ENCODE measurements at places on chromosomes 5 and 9.
A peak's percentile ranks its signal among the peaks of the same experiment; 100 is the strongest.

DNA sequence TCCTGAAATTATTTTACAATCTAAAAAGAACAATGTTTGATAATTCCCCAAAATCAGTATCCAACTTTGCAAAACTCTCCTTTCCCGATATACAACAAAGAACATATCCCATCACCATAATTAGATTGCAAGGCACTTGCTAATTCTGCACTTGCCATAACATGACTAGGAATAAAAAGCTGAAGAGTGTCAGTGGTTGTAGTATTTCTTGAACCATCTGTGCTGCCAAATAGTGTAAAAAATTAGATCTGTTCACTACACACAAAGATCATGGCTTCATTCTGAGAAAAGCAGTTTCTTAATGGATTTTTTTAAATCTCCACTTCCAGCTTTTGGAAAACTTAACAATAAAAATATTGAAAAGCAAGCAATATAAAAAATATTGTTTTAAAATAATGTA is 259.5 kb upstream of the FAM174A start:
- DNase-seq = no peak

- no peak for DNase-seq
Measured at GRCh38 chr5:138700581-138701362, 52.5 kb upstream of the CTNNA1 start.

DNA sequence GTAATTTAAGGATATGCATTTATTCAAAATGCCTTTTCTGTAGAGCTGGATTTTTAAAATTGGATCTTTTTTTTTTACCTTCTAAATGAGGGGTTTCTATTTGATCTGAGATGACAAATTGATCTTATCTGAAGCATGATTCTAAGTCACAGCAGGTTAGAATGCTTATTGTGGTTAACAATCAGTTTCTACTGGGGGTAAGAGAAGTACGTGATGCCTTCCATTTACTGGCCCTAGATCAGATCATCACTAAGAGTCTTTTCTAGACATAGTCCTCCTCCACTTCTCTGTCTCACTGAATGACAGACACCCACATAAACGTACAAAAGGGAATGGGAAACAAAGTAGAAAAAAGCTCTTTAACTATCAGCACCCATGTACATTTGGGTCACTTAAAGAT is 231.9 kb downstream of the DMAC1 start:
- no peak for DNase-seq

GRCh38 chr9:133125941-133126696 is 5.1 kb upstream of the RALGDS start:
- DNase-seq = peak; percentile 59

GRCh38 chr9:69554945-69555344 is 117.2 kb downstream of the APBA1 start:
- no peak for DNase-seq

DNA sequence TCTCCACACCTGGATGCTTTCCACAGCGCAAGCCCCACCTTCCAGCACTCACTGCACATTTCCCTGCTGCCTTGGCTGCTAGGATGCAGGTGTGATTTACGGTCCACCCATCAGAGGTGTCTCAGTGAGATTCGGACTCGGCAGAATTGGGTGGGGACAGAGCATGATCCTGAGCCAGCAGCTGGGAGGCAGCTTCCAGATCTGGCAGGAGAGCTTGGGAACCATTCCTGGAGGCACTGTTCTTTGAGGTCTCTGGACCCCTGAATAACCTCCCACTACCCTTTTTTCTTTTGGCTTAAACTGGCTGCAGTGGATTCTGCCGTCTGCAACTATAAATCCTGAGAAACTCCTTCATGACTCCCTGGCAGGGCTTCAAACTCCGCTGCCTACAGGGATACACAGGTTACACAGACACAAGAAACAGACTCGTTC is 99.6 kb upstream of the PHYKPL start:
- no peak for DNase-seq

All from NCI-H2171 treated with DMSO at 0.1 percent for 48 hours (cell line).